SK-N-SH (cell line): ENCODE measurements at places on chromosomes 12 and 14. TPM values are rescaled to one million over a fixed set of nuclear protein-coding genes. Genes with fewer than 3 reads are reported as not detected.

DNA sequence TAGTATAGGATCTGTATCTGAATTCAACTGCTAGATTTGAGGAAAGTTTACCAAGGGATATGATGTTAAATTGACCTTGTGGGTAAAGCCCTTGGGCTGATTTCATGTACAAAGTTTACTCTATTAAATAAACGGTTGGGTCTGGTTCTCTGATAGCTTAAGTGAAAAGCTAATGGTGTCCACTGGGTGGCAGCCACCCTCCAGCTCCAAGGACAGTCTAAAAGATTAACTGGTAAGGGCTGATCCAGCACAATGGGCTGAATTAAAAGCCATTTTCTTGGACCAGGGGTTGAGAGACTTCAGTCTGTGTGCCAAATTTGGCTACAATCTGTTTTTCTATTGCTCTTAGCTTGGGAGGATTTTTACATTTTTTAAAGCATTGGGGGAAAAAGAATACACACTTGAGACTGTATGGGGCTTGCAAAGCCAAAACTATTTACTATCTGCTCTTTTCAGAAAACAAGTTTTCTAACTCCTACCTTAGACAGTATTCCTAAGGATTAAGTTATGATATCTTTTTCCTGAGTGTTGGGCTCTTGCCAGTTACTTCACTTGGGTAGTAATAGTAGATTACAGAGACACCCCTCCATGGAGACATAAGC, 116.5 kb downstream of the GPHN start:
- DNase-seq = peak; percentile 60

GRCh38 chr12:125092872-125093680, 27.8 kb downstream of the AACS start:
- no peak for DNase-seq

DNA sequence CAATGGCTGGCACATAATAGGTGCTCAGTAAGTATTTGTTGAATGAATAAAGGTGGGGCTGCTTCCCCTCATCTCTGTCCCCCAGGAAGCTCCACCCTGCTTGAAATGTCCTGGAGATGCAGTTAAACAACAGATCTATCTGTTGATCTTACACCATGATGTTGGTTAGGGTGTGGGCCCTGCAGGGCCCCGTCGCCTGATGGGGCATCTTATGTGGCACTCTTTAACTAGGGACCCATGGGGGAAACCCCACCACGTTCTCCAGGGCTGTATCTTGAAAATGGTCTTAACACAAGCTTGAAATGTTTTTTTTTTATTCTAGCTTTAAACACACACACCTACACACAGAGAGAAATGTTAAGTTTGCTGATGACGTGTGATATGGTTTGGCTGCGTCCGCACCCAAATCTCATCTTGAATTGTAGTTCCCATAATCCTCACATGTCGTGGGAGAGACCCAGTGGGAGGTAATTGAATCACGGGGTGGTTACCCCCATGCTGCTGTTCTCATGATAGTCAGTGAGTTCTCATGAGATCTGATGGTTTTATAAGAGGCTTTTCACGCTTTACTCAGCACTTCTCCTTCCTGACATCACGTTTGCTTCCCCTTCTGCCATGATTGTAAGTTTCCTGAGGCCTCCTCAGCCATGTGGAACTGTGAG, 741.7 kb downstream of the VRK1 start:
- no peak for DNase-seq

- DNase-seq = no peak
These were observed 10.5 kb downstream of the ZFC3H1 start for GRCh38 chr12:71653137-71653536.

GRCh38 chr14:33851931-33852330, 98.9 kb downstream of the EGLN3 start:
- no peak for DNase-seq

- DNase-seq = peak; percentile 65
These were observed 76.7 kb upstream of the RGS6 start for GRCh38 chr14:71855399-71856036.

DNA sequence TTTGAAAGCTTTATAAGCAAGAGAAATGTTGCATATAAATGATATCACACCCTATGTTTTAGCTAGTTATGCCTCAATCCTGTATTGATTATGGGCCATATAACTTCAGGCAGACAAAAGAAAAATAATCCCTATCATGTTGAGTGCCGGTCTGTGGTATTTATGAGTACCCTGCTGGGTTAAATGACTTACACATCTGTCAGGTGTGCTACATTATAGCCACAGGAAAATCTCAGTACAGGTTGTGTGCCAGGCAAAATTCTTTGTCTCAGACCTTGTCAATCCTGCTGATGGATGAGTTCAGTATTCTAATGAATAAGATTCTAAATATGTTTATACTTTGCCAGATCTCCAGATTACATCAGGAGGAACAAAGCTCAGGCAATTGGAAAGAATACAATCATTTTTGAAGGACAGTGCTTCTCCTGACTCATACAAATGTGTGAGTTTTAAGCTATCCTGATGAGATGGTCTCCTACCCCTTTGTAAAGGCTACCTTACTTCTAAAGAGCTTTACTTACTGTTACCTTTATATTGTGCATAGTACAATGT, 109.8 kb upstream of the FOXG1 start:
- DNase-seq = no peak

- no peak for DNase-seq
These were observed 234.1 kb downstream of the BCL11B start for GRCh38 chr14:99037777-99038430.

DNA sequence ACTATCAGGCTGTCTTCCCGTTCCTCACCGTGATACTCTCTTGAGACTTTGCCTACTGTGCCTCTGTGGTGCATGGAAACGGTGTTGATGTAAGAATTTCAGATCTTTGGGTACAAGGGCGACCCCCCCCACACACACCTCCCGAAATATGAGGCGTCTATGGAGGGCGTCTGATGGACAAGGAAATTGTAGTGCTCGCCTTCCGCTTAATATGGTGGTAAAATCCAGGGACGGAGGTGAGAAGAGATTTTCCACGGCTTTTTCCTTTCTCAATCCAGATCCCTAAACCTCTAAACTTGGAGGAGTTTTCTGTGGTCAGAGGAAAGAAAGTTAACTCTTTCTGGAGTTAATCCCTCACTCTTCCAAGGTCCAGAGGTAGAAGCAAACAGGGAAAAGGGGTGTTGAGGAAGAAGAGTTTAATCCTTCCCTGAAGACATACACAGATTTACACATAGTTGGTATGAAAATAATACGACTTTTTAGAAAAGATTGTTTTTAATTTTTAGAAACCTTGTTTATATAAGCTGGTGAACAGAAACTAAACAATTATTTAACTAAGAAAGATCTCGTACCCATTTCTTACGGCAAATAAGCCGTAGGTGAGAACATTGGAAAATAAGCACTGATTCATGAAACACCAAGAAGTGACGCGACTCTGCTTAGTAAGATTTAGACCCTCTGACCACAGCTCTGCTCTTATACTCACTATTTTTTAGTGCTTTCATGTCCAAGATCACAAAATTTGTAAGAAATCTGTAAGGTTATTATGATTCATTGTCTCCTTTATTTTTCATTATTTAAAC, 23.1 kb upstream of the RNASE12 start:
- no peak for DNase-seq

GRCh38 chr14:40987481-40987880, 619.2 kb upstream of the LRFN5 start:
- no peak for DNase-seq

DNA sequence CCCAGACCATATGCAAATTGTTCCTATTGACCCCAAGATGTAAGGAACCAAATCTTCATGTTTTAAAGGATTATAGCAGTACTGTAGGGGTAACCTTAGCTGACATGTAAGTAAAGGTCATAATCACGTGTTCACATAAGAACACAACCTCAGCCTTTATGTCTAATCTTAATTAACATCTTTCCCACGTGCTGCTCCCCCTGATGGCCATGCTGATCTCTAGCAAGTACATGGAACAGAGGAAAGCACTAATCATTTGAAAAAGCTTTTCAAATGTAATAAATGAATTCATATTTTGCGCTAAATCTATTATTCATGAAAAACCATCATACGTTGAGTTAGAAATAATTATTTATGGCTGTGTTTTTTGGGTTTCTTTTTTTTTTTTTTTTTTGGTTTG, 30.5 kb upstream of the ITPR2 start:
- DNase-seq = no peak

GRCh38 chr12:82659343-82660207, 27.1 kb upstream of the TMTC2 start:
- no peak for DNase-seq

DNA sequence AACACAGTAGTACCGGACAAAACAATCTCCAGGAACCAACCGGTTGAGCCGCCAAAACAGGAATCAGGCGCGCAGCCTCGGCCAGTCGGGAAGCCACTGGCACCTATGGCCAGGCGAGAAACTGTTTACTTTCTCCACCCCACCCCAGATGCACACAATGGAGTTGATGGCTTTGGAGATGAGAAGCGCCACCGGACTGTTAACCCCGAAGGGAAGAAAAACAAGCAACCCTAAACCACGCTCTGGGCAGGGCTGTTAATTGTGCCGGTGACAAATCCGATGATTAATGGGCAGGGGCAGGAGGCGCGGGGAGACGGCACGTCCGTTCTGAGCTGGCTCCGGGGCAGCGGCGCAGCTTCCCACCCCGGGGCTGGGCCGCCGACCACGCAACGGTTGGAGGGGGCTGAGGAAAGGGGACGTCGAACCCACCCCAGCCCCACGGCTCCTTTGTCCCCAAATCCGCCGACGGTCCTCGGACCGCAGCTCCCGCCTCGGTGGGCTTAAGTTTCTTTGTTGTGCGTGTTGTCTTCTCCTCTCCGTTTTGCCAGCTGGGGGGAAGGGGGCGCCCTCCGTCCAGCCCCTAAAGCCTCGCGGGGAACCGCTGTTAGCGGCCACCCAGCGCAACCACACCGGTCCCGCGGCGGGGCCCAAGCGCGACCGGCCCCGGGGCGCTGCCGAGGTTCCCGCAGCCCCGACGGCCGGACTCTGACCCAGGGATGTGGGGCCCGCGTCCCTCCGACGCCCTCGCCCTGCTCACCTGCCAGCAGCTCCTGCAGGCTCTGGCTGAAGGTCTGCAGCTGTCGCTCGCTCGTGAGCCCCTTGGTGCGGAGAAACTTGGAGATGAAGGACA, 790 bp downstream of the BTG1 start:
- DNase-seq = peak; percentile 60

DNA sequence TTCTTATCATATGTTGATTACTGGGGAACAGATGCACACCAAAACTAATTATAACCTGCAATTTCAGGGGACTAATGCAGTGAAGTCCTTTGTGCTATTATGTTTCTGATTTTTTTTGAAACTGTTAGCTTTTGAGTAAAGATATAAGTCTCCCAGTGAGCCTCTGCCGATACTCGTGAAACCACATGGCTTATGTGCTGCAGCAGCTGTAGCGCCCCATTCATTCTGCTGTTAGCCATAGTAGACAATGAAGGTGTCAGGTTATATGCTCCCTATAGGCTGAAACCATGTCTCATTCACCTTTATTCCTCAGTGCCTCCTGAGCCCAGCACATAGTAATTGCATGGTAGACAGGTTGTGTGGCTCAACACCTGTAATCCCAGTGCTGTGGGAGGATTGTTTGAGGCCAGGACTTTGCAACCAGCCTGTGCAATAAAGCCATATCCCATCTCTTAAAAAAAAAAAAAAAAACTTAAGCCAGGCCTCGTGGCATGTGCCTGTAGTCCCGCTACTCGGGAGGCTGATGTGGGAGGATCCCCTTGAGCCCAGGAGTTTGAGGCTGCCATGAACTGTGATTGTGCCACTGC, 25.0 kb downstream of the GOLGA5 start:
- peak; percentile 42 for DNase-seq

DNA sequence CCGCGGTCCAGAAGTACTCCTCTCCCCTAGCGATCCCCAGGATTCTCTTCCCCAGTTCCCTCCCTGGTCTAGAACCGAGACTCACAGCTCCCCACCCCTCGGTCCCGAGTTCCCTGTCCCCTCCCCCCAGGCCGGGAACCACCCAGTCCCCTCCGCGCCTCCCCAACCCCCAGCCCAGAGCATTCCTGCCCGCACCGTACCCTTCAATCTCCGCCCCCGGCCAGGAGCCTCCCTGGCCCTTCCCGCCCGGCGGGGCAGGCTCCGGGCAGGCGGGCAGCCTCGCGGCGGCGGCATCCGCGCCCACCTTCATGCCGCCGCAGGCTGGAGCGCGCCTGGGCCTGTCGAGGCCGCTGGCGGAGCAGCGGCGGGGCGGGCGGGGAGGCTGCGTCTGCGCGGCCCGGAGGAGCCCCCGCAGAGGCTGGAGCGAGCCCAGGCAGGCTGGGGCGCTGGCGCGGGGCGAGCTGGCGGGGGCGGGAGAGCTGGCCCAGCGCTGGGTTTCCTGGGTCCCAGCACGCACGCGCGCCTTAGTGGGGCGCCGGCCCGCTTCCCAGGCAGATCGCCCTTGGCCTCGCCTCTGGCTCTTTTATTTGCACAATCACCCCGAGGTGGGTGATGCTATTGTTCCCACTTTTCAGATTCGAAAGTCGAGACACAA, 22.2 kb upstream of the GPR132 start:
- peak; percentile 74 for DNase-seq

GRCh38 chr14:67426161-67426560, 14.2 kb upstream of the PLEK2 start:
- DNase-seq = no peak

DNA sequence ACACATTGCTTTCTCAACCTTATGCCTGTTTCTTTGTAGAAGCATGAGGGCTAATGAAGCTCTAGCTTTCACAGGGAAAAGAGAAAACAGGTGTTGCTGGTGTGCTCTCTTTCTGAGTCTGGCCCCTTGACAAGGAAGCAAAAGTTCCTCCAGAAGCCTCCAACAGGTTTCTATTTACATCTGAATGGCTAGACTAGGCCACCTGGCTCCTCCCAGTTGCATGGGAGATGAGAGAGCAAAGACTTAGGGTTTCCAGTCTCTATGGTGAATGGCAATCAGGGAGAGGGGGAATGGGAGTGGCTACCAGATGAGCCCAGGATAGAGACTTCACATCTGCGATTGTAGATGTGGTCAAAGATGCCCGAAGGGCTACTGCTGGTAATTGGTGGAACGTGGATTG, 138.1 kb upstream of the PLXNC1 start:
- no peak for DNase-seq

DNA sequence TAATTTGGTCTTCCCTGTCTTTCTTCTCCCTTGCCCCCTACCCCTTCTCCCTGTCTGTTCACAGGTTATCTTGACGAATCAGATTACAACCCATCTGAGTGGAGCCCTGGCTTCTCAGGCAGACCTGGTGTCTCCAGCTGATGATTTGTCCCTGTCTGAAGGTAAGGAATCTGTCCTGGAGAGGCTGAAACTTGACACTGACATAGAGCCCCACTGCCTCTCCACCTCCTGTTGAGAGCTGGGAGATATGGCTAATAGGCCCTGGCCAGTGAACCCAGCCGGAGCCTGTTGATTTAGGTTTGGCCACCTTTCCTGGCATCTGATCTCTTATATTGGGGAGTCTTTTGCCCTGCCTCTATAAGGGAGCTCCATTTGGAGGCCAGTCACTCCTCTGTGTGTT, 472.2 kb downstream of the RAD51B start:
- no peak for DNase-seq

DNA sequence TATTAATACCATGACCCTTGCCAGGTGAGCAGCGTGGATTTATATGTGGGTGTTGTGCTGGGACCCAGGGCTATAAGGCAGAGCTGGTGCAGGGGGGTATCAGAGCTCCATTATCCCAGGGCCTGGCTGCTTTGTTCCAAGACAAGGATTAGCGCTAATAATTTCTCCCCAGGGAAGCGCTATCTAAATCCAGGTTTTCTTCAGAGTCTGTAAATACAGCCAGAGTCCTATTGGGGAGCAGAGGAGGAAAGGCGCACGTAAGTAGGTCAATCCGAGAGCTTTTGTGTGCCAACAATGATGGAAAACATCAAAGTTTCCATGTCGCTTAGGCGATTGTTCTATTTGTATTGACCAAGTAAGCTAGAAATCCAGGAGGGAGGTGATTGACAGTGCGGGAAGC, 1009.7 kb downstream of the VRK1 start:
- DNase-seq = no peak

TEDC1 gene
- 10.9 and 13.4 TPM in 2 replicates for polyA plus RNA-seq

LHX5 gene
- not detected in 2 replicates for polyA plus RNA-seq

RPGRIP1 gene
- not detected in 2 replicates for polyA plus RNA-seq

PDE3A gene
- 0.67 and 0.88 TPM in 2 replicates for polyA plus RNA-seq

IRAK3 gene
- not detected in 2 replicates for polyA plus RNA-seq
